Left kidney (tissue), 8 donors: ENCODE measurements at places on chromosomes 7 and 10. TPM values are rescaled to one million over a fixed set of nuclear protein-coding genes. Genes with fewer than 3 reads are reported as not detected.

DNA sequence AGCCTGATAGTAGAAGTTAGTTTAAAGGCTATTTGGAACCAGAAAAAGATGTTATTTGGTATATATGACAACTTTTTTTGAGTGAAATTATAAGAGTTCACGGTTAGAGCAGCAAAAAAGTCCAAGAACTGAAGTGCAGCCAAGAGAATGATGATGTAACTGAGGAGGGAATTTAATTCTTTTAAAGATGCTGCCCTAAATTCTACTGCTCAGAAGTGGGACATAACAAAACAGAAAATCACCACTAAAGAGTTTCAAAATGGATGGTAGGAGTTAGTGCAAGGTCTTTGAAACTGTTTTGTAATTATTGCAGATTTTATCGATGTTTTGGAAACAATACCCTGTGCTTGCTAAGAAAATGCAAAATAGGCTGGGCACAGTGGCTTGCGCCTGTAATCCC lies 6.5 kb downstream of the SAMD8 start:
- no peak for DNase-seq

GRCh38 chr10:98858525-98858924 lies 377.1 kb downstream of the HPSE2 start:
- no peak for DNase-seq

DNA sequence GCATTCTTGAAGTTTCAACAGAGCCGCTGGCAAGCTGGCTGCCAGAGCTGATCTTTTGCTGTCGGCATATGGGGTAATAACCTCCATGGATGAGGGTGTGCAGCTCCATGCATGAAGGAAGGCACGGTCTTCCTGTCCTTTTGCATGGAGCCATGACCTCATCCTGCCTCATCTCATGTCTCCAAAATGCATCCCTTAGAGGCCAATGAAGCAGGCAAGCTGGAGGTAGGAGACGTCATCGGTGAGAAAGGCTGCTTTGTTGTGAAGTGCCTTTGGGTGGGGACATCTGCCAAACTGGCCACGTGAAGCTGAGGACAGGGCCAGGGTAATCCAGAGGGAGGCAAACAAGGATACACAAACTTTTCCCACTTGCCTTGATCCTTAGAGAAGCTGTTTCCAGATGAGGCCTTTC lies 161.5 kb upstream of the TBX20 start:
- no peak for DNase-seq

The PRSS2 gene
- polyA plus RNA-seq, result not detected

The SHTN1 gene
- polyA plus RNA-seq, result 27.5 TPM

- DNase-seq, result no peak
Measured at GRCh38 chr10:114652402-114653368, 5.4 kb downstream of the ABLIM1 start.

The CCL24 gene
- not detected for polyA plus RNA-seq

- DNase-seq, result no peak
Measured at GRCh38 chr7:3066506-3066905, 22.8 kb upstream of the CARD11 start.

GRCh38 chr10:129968020-129968852 lies 4.2 kb upstream of the EBF3 start:
- DNase-seq, result no peak

The PITX3 gene
- 0.43 TPM for polyA plus RNA-seq

DNA sequence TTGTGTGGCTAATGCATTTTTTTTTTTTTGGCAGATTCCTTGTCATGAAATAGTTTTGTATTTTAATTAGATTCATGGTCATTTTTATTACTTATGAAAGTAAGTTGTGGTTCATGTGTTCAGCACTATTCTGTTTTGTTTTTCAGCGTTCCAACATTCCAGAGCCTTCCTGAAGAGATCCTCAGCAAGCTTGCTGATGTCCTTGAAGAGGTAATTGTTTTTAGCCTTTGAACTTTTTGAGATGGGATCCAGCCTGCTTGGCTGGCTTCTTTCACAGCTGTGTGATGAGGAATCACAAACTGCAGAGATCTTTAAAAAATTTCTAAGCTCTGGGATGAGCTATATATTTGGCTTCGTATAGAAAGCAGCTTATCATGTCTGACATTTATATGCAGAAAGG lies 208.0 kb upstream of the CSTF2T start:
- no peak for DNase-seq
